ENCODE measurements at places on chromosomes 1 and 21.

DNA sequence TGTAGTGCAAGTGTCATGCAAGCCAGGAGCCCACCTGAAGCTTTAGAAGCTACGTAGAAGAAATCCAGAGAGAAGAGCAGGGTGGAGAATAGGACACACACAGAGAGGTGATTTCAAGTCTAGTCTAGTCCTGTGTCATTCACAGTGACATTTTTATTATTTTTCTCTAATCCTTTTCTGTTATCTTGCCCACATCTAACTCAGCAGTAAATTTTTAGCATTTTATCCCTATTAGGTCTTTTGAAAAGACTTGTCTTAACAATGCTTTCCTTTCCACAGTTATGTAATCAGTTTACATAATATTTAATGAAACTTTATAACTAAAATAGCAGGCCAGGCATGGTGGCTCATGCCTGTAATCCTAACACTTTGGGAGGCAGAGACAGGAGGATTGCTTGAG, 198.6 kb downstream of the ADGRL2 start:
- no peak for DNase-seq

DNA sequence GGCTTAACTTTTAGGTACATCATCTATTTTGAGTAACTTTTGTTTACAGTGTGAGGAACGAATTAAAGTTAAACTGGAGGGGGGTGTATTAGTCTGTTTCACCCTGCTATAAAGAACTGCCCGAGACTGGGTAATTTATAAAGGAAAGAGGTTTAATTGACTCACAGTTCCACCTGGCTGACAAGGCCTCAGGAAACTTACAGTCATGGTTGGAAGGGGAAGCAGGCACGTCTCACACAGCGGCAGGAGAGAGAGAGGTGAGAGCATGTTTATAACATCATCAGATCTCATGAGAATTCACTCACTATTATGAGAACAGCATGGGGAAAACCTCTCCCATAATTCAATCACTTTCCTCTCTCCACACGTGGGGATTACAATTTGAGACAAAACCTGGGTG, 31.9 kb upstream of the TMEM52 start:
- DNase-seq = no peak

DNA sequence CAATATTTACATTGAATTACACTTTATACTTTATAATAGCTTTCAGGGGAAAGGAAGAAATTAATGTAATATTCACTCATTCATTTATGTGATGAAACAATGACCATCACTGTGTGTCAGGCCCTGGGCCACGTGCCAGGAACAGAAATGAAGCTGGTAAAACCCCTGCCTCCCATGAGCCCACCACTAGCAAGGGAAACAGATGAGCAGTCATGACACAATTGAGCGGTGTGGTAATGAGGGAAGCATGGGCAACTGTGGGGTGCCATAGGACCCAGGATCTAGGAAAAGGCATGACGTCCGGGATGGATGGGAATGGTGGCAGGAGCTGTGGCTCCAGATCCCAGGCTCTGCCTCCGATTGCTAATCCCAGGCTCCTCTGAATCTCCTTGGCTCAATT, 17.0 kb upstream of the SLC5A9 start:
- no peak for DNase-seq

DNA sequence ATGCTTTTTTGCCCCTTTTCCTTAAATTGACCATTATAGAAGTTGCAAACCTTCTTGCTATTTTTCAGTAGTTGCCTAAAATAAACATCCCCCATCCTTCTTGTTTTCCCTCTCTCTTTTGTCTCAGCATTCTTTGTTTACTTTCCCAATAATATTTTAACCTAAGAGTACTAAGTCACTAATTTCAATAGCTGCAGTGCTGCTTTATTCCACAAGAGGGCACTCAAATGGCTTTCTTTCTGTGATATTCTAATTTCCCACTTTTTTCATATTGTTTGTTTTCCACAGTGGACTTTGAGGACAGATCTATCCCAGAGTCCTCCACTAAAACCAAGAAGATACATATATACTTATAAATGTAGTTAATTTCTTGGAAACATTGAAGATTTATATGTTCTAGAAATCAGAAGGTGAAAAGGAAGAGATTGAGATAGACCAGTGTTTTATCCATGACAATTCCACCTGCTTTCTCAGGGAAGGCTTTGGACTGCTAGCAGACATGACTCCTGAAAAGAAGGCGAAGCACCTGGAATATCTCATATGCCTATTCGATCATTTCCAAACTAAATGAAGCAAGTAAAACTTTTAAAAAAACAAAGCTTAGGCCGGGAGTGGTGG, 104.8 kb upstream of the GRIK1 start:
- DNase-seq = no peak
